H4 (cell line): ENCODE measurements at places on chromosomes 7 and 10. TPM values are rescaled to one million over a fixed set of nuclear protein-coding genes. Genes with fewer than 3 reads are reported as not detected.

The AOAH gene
- total RNA-seq = 27.9 and 29.3 TPM in 2 replicates

The PRXL2A gene
- 14.2 and 18.4 TPM in 2 replicates for total RNA-seq

The PLEKHS1 gene
- 0.80 and 1.5 TPM in 2 replicates for total RNA-seq

The TEX47 gene
- total RNA-seq = not detected in 2 replicates

The WDFY4 gene
- not detected in 2 replicates for total RNA-seq

The MPP7 gene
- 1.7 and 2.2 TPM in 2 replicates for total RNA-seq

The EGR2 gene
- 0.39 and 1.1 TPM in 2 replicates for total RNA-seq

GRCh38 chr7:74606101-74606908 is 51.2 kb upstream of the GTF2I start:
- peak; percentile 60 for DNase-seq

DNA sequence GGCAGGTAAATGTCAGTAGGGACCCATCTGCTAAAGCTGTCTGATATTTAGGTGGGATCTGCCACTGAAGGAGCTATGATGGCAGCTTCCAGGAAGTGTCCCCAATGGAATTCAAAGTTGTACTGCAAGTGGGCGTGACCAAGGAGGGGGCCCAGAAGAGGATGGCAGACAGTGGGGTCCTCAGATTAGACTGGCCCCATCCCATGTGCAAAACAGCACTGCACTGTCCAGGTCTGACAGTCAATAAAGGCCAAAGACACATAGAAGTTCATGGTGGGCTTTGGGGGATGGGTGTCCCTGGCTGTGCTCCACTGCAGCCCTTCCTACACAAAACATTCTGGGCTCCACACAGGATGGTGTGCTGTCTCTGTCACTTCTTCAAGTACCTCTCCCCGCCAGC is 49.8 kb upstream of the SORCS1 start:
- DNase-seq = no peak

DNA sequence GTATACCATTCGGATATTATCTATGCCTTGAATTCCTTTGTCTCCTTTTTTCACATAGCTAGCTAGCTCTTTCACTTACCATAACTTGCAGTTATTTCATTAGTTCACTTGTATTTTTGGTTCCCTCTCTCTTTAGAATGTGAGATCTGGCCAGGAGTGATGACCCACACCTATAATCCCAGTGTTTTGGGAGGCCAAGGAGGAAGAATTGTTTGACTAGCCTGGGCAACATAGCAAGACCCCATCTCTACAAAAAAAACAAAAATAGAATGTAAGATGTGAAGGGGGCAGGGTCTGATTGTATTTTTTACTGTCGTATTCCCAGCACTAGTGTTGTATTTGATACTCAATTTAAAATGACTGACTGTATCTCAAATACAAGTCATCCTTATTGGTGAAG is 19.6 kb downstream of the NFE2L3 start:
- DNase-seq = no peak

GRCh38 chr10:81898518-81898917 is 23.5 kb downstream of the NRG3 start:
- no peak for DNase-seq

GRCh38 chr7:144468990-144469732 is 65.7 kb upstream of the NOBOX start:
- DNase-seq = no peak

GRCh38 chr7:7570584-7570983 is 3.9 kb downstream of the MIOS start:
- no peak for DNase-seq

- DNase-seq = no peak
Observed at GRCh38 chr10:87913156-87913921, 49.9 kb downstream of the PTEN start.

GRCh38 chr7:2202901-2203765 is 29.6 kb downstream of the MAD1L1 start:
- no peak for DNase-seq

GRCh38 chr10:77249901-77250459 is 387.6 kb downstream of the KCNMA1 start:
- DNase-seq = no peak

DNA sequence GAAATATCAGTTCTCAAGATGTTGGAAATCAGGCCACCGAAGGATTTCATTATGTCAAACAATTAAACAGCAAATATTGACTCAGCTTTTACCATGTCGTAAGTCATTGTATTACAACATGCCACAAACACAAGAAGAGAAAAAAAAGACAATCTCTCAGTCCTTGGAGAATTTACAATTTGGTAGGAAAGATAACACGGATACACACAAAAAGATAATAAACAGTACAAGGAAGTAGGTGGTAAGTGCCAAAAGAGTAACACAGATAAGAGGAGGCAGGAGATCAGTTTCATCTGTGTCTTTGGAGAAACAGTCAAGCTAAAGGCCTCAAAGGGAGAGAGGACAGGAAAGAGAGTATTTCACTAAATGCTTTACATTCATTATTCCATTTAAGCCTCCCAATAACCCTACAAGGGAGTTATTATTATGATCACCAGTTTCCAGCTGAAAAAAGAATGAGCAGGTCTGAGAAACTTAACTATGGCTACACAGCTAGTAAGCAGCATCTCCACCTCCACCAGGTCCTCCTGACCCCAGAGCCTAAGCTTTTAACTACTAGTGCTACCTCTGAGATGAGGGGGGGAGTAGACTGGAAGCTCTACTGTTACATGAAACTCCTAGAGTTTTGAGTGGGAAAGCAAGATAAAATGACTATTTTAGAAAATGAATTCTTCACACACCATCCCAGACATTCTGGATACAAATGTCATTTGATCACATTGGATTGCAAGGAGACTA is 13.9 kb upstream of the DNAJC1 start:
- no peak for DNase-seq

GRCh38 chr10:4488904-4489303 is 337.1 kb upstream of the AKR1E2 start:
- DNase-seq = no peak

GRCh38 chr10:64038107-64038506 is 516.9 kb downstream of the REEP3 start:
- DNase-seq = no peak

DNA sequence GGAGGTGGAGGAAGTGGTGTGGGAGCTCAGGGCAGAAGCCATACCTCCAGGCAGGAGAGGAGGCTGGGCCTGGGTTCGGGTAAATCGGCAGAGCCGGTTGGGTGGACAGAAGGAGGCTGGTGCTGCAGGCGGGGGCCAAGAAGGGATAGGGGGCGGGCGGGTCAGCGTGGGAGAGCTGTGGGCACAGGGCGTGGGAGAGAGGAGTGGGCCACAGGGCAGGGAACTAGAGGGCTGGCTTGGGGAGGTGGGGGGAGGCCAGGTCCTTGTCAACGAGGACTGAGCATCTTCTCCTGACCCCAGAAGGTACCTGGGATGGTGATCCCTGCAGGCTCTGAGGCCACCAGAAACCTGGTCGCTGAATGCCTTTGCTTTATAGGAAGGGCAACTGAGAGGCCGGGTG is 11.9 kb downstream of the LAT2 start:
- no peak for DNase-seq

- DNase-seq = no peak
Observed at GRCh38 chr10:22959292-22959691, 31.4 kb downstream of the ARMC3 start.

GRCh38 chr7:47461161-47461560 is 120.8 kb downstream of the TNS3 start:
- peak; percentile 44 for DNase-seq

DNA sequence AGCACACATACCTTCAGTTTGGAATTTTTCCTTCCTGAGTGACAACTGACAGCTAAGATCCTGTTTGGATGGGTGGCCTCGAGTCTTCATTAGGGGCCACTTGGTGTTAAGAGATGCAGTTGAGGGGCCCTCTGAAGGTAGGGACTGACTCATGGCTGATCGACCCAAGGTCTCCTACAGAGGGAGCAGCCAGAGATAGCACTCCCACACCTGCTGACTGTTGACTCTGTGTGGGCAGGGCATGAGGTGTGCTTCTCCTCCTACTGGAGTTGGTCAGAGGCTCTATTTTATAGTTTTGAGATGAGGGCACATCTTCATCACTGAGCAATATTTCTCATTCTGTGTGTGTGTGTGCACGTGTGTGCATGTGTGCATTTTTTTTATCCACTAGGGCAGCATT is 378.8 kb upstream of the PODXL start:
- no peak for DNase-seq

GRCh38 chr10:32144817-32145688 is 88.8 kb upstream of the KIF5B start:
- no peak for DNase-seq
